Type B pancreatic cell (in vitro differentiated cells): ENCODE measurements at places on chromosomes 16 and 17. TPM values are rescaled to one million over a fixed set of nuclear protein-coding genes. Genes with fewer than 3 reads are reported as not detected.

GRCh38 chr17:80949451-80950421 lies 41.9 kb upstream of the CHMP6 start:
- no peak overlapping the region for H3K4me3 ChIP-seq
- no peaks in the 10 kb centered on the region for H3K4me1 ChIP-seq
- DNase-seq: no peak
- no peak overlapping the region for H3K27ac ChIP-seq

- DNase-seq: no peak
- H3K27me3 ChIP-seq: no peaks in the 10 kb centered on the region
- no peak overlapping the region for H3K4me3 ChIP-seq
Observed at GRCh38 chr16:35689764-35690163, 2230.4 kb downstream of the TP53TG3F start.

- peak overlapping the region; percentile 42 for H3K27ac ChIP-seq
- peaks cover 9% of the 10 kb centered on the region for H3K27me3 ChIP-seq
- H3K4me1 ChIP-seq: peaks cover 17% of the 10 kb centered on the region
Observed at GRCh38 chr17:20098314-20098713, 89.2 kb downstream of the SPECC1 start.

- no peak overlapping the region for H3K4me3 ChIP-seq
- H3K27me3 ChIP-seq: peaks cover 27% of the 10 kb centered on the region
- no peak overlapping the region for H3K27ac ChIP-seq
- peaks cover 4% of the 10 kb centered on the region for H3K4me1 ChIP-seq
Observed at GRCh38 chr16:79276501-79276900, 324.0 kb downstream of the MAF start.

DNA sequence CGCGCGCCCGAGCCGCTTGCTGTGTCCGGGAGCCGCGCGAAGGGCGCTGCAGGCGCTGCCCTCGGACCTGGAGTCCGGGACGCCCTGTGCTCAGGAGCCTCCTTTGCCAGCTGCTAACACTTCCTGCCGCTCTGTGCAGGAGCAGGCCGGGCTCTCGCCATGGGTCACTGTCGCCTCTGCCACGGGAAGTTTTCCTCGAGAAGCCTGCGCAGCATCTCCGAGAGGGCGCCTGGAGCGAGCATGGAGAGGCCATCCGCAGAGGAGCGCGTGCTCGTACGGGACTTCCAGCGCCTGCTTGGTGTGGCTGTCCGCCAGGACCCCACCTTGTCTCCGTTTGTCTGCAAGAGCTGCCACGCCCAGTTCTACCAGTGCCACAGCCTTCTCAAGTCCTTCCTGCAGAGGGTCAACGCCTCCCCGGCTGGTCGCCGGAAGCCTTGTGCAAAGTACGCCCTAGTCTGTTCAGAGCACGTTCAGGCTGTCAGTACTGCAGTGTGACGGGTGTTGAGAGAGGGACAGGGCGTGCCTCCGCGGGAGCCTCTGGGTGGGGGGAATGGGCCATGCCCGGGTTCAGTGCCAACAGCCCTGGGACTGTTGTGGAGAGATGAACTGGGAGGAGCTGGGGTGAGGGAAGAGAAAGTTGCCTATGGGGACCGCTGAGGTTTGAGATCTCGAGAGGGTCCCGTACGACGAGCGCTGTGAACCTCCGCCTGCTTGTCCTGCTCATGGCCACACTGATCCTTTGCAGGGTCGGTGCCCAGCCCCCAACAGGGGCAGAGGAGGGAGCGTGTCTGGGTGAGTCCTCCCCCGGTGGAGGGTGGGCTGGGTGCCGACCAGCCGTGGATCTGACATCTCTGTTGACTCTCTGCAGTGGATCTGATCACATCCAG lies 1.3 kb downstream of the ZNF276 start:
- H3K4me1 ChIP-seq: peaks cover 18% of the 10 kb centered on the region
- H3K27me3 ChIP-seq: no peaks in the 10 kb centered on the region
- H3K4me3 ChIP-seq: peak overlapping the region; percentile 79
- H3K36me3 ChIP-seq: peaks cover 7% of the 10 kb centered on the region
- H3K27ac ChIP-seq: peak overlapping the region; percentile 69

GRCh38 chr16:49773534-49774475 lies 82.1 kb downstream of the ZNF423 start:
- no peaks in the 10 kb centered on the region for H3K27me3 ChIP-seq
- no peak overlapping the region for H3K27ac ChIP-seq
- H3K4me1 ChIP-seq: peaks cover 49% of the 10 kb centered on the region
- H3K36me3 ChIP-seq: peaks cover 6% of the 10 kb centered on the region
- no peak for DNase-seq

DNA sequence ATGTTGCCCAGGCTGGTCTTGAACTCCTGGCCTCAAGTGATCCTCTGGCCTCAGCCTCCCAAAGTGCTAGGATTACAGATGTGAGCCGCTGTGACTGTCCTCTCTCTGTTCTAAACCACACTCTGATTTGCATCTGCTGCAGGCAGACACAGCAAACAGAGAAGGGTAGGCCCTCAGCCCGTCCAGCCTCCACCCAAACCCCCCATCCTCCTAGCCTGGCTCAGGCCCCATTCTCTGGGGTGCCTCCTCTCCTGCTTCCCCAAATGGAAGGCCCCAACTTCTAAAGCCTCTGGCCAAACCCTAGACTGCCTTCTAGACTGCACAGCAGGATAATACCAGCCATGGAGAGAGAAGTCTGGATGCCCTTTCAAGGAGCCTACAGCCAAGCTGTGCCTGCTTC lies 4.1 kb upstream of the GFAP start:
- no peak overlapping the region for H3K4me3 ChIP-seq
- no peak overlapping the region for H3K27ac ChIP-seq
- H3K4me1 ChIP-seq: peaks cover 13% of the 10 kb centered on the region
- DNase-seq: no peak

GRCh38 chr16:64380751-64381150 lies 741.1 kb downstream of the CDH11 start:
- H3K4me3 ChIP-seq: no peak overlapping the region
- H3K27me3 ChIP-seq: no peaks in the 10 kb centered on the region
- H3K36me3 ChIP-seq: no peaks in the 10 kb centered on the region
- no peak overlapping the region for H3K27ac ChIP-seq

GRCh38 chr17:35752471-35752870 lies 568 bp downstream of the GAS2L2 start:
- DNase-seq: no peak
- no peak overlapping the region for H3K27ac ChIP-seq
- no peaks in the 10 kb centered on the region for H3K36me3 ChIP-seq
- H3K4me1 ChIP-seq: peaks cover 4% of the 10 kb centered on the region
- no peak overlapping the region for H3K4me3 ChIP-seq

GRCh38 chr16:71345031-71345430 lies 13.5 kb upstream of the CALB2 start:
- DNase-seq: no peak
- H3K4me3 ChIP-seq: no peak overlapping the region
- H3K27me3 ChIP-seq: peaks cover 30% of the 10 kb centered on the region
- H3K36me3 ChIP-seq: no peaks in the 10 kb centered on the region
- peaks cover 5% of the 10 kb centered on the region for H3K4me1 ChIP-seq

GRCh38 chr16:71354156-71354555 lies 4.4 kb upstream of the CALB2 start:
- H3K27me3 ChIP-seq: peaks cover 46% of the 10 kb centered on the region
- H3K4me3 ChIP-seq: no peak overlapping the region
- H3K27ac ChIP-seq: no peak overlapping the region
- peak; percentile 31 for DNase-seq
- no peaks in the 10 kb centered on the region for H3K36me3 ChIP-seq

DNA sequence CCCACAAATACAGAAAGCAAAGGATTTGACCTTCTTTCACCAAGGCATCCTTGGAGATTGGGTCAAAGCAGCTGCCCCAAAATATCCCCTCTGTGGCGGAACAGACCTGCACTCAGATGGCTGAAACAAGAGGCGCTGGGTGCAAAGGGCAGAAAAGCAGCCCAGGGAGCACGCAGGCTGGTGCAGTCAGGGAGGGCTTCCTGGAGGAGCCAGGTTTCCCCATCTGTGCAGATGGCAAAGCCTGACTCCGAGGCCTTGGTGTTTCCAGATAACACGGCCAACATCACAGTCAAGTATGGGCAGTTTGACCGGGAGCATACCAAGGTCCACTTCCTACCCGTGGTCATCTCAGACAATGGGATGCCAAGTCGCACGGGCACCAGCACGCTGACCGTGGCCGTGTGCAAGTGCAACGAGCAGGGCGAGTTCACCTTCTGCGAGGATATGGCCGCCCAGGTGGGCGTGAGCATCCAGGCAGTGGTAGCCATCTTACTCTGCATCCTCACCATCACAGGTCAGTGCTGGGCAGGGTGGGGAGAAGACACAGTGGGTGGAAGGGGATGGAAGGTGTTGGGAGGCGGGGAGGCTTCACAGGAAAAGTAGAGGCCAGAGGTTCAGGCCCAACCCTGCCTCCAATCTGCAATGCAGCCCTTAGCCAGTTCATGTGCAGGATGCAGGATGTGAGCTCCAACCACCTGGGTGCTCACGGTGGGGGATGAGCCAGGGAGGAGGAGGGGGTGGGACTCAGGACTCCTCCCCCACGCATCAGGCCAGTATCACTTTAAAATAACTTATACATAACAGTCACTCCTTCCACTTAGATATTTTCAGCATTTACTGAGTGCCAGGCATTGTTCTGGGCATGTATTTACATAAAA lies 26.4 kb upstream of the BEAN1 start:
- H3K27me3 ChIP-seq: peaks cover 10% of the 10 kb centered on the region
- DNase-seq: no peak
- H3K4me3 ChIP-seq: no peak overlapping the region
- no peak overlapping the region for H3K27ac ChIP-seq

- no peak for DNase-seq
- H3K27ac ChIP-seq: no peak overlapping the region
- H3K4me3 ChIP-seq: peak overlapping the region; percentile 91
- peaks cover 83% of the 10 kb centered on the region for H3K27me3 ChIP-seq
Observed at GRCh38 chr17:8121407-8121680, 2.6 kb downstream of the HES7 start.

DNA sequence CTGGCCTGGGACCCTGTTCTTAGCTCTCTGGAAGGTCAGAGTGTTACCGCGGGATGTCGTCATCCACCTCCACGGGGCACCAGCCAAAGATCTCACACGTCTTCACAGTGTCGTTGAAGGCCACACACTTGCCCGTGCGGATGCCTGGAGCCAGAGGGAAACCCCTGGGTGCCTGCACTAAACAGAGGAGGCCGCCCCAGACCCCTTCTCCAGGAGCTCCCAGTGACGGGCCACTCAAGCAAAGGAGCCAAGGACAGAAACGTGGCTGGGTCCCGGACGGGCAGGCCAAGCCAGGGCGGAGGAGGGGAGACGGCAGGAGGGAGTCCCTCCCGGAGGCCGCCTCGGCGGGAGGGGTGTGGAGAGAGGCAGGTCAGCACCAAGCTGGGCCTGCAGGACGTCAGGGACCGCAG lies 11.0 kb upstream of the CAMKK1 start:
- H3K27ac ChIP-seq: no peak overlapping the region
- no peaks in the 10 kb centered on the region for H3K27me3 ChIP-seq
- H3K4me3 ChIP-seq: no peak overlapping the region
- H3K36me3 ChIP-seq: no peaks in the 10 kb centered on the region

DNA sequence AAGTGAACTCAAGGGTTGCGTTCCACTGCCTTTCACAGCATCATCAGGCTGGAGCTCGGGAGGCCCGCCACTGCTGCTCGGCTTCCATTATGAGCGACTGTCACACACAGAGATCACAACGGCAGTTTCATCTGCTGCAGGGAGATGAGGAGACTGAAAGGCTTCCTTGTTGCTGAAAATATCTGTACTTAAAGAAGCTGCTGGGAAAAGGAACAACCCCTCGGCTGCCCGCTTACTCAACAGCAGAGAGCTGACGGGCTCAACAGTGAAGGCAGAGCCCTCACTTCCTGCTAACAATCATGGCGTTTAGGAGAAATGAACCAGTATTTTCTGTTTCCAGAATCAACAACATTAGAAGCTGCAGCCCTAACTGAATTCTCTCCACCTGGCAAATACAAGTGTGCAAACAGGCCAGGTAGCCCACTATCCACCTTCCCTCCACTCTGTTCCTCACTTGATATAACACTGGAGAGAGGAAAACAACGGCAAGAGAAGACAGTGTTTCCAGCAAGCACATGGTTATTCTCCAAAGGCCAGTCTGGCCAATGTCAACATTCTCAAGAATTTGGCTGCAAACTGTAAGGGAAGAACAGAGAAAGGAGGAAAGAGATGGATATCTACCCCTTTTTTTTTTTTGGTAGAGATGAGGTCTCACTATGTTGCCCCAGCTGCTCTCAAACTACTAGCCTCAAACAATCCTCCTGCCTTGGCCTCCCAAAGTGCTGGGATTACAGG lies 33.7 kb downstream of the MBTPS1 start:
- no peak overlapping the region for H3K27ac ChIP-seq
- H3K4me1 ChIP-seq: no peaks in the 10 kb centered on the region
- H3K27me3 ChIP-seq: no peaks in the 10 kb centered on the region
- no peak overlapping the region for H3K4me3 ChIP-seq
- H3K36me3 ChIP-seq: peaks cover 20% of the 10 kb centered on the region

- DNase-seq: no peak
- peaks cover 6% of the 10 kb centered on the region for H3K4me1 ChIP-seq
- peaks cover 14% of the 10 kb centered on the region for H3K27me3 ChIP-seq
- H3K27ac ChIP-seq: no peak overlapping the region
- H3K4me3 ChIP-seq: no peak overlapping the region
Observed at GRCh38 chr17:51848451-51848850, 310.1 kb downstream of the CA10 start.

DNA sequence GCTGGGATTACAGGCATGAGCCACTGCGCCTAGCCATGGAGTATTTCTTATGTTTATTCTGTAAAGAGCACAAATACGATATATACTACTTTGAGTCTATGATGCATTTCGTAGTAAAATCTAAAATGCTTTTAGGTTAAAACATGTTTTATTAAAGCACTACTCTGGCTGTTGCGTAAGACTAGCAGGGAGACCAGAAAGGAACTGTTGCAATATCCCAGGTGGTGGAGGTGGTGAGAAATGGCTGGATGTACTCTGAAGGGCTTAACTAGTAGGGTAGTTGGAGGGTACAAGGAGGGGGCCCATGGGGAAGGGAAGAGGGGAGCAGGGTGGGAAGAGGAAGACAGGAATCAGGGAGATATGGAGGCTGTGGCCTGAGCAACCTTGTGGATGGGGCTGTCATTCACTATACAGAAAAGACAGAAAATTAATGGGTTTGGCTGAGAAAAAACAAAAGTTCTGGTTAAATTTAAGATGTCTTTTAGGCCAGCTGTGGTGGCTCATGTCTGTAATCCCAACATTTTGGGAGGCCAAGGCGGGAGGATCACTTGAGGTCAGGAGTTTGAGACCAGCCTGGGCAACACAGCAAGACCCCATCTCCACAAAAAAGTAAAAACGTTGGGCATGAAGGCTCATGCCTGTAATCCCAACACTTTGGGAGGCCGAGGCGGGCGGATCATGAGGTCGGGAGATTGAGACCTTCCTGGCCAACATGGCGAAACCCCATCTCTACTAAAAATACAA lies 35.8 kb downstream of the ST3GAL2 start:
- no peak for DNase-seq
- H3K27ac ChIP-seq: no peak overlapping the region
- peaks cover 20% of the 10 kb centered on the region for H3K4me1 ChIP-seq

GRCh38 chr17:6078458-6078871 lies 8.3 kb downstream of the WSCD1 start:
- peak overlapping the region; percentile 50 for H3K4me3 ChIP-seq
- H3K36me3 ChIP-seq: no peaks in the 10 kb centered on the region
- peaks cover 18% of the 10 kb centered on the region for H3K4me1 ChIP-seq
- H3K27me3 ChIP-seq: peaks cover 11% of the 10 kb centered on the region

The THAP11 gene
- total RNA-seq: 25.5 and 35.1 TPM in 2 replicates

The KCNG4 gene
- total RNA-seq: 0.12 and 0.17 TPM in 2 replicates

The KRTAP4-3 gene
- total RNA-seq: not detected in 2 replicates

The TLCD2 gene
- total RNA-seq: 4.0 and 4.3 TPM in 2 replicates

The KRT13 gene
- 869 and 1,618 TPM in 2 replicates for total RNA-seq

The NPIPB9 gene
- 1.2 and 3.0 TPM in 2 replicates for total RNA-seq

The CCL17 gene
- total RNA-seq: not detected in 2 replicates
